Activated T-cell treated with anti-CD3 and anti-CD28 coated beads, Interleukin-2, amount 50 U/mL, for 72 hours (primary cell): ENCODE measurements at places on chromosomes 6 and 20. TPM values are rescaled to one million over a fixed set of nuclear protein-coding genes. Genes with fewer than 3 reads are reported as not detected.

- H3K27me3 ChIP-seq = no peaks in the 10 kb centered on the region
- peak; percentile 28 for DNase-seq
- H3K4me1 ChIP-seq = peaks cover 100% of the 10 kb centered on the region
- H3K36me3 ChIP-seq = peaks cover 29% of the 10 kb centered on the region
- peak overlapping the region; percentile 48 for H3K4me3 ChIP-seq
Observed at GRCh38 chr20:31666258-31667042, 28.7 kb downstream of the COX4I2 start.

DNA sequence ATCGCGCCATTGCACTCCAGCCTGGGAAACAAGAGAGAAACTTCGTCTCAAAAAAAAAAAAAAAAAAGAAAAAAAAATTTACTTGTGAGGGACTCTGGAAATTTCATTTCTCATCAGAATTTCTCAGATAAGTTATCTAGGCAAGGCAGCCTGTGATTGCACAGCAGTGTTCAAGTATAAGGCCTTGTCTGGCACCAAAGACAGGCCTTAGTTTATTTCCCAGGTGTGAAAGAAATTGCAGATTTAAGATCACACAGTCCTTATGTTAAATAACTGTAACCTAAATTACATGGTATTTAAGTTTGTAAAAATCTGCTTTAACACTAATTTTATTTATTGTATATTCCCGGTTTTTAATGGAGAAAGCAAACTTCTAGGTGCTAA lies 34.8 kb downstream of the HFE start:
- H3K4me1 ChIP-seq = peaks cover 32% of the 10 kb centered on the region
- H3K27ac ChIP-seq = peak overlapping the region; percentile 98
- peak overlapping the region; percentile 99 for H3K4me3 ChIP-seq
- H3K36me3 ChIP-seq = peaks cover 23% of the 10 kb centered on the region
- no peak for DNase-seq

- no peaks in the 10 kb centered on the region for H3K27me3 ChIP-seq
- H3K4me1 ChIP-seq = peaks cover 12% of the 10 kb centered on the region
- H3K36me3 ChIP-seq = peaks cover 2% of the 10 kb centered on the region
- no peak for DNase-seq
- H3K4me3 ChIP-seq = no peak overlapping the region
Observed at GRCh38 chr6:141467881-141468280, 664.8 kb upstream of the GJE1 start.

DNA sequence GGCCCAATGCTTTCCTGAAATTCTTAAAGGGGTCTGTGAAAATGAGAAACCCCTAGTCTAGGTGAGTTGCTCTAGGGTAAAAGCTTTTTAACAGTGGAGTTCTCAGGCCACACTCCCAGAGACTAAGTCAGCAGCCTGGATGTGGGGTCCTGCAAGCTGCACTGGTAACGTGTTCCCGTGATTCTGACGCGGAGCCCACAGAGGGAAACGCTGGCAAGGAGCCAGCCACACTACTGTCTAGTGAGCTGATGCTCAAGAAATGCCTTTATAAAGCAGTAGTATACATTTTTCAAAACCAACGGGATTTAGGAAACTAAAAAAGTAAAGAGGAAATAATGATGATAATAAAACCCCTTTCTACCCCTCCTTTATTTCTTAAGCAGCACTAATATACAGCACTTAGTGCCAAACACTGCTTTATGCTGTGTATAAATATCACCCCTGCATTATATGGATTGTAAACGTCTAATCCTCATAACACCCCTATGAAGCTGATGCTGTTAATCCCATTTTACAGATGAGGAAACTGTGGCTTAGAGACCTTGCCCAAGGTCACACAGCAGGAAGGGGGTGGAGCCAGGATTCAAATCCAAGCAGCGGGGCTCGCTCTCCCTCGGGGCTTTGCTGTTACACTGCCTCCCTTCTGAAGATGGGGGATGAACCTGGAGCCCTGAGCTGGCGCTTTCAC lies 25.0 kb downstream of the KCNK15 start:
- H3K4me3 ChIP-seq = no peak overlapping the region

DNA sequence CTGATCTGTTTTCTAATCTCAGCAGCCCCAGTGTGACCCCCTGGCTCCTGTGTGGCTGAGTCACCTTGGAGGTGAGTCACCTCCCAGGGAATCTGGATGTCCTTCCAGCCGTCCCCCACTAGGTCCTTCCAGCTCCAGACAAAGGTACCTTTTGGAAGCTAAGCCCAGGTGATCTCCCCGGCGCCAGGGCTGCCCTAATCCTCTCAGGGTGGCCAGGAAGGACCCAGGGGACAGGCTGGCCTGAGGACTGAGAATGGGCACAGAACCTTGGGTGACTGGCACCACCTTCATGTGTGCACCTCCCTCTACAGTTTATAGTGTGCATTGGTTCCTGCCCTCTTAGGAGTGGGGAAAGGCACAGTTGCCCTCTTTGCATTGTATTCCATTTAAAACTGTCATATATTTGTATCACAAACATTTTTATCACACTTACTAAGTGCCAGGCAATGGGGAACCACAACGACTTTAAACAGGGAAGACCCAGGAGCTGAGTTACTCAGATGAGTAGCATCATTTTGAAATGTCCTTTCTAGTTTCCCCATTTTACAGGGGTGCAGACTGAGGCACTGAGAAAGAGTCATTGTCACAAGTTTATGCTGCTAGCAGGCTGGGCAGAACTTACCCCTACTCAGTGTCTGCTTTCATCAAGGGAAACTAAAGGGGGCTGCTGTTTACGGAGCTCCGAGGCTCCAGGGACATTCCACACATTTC lies 2.6 kb upstream of the BPIFB4 start:
- peak; percentile 21 for DNase-seq
- no peak overlapping the region for H3K27ac ChIP-seq
- H3K27me3 ChIP-seq = no peaks in the 10 kb centered on the region
- H3K36me3 ChIP-seq = no peaks in the 10 kb centered on the region

DNA sequence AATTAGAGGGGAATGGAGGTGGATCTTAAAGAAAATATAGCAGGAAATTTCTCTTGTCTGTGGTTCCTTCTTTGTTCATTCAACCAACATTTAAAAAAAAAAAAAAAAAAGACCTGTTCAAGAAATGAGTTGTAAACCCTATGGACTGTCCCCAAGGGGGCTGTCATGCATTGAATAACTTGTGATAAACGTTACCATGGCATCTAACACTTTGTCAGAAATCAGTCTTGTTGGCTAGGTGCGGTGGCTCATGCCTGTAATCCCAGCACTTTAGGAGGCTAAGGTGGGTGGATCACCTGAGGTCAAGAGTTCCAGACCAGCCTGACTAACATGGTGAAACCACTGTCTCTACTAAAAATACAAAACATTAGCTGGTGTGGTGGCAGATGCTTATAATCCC lies 381.7 kb downstream of the BCKDHB start:
- DNase-seq = no peak
- no peak overlapping the region for H3K27ac ChIP-seq
- no peak overlapping the region for H3K4me3 ChIP-seq
- no peaks in the 10 kb centered on the region for H3K27me3 ChIP-seq

DNA sequence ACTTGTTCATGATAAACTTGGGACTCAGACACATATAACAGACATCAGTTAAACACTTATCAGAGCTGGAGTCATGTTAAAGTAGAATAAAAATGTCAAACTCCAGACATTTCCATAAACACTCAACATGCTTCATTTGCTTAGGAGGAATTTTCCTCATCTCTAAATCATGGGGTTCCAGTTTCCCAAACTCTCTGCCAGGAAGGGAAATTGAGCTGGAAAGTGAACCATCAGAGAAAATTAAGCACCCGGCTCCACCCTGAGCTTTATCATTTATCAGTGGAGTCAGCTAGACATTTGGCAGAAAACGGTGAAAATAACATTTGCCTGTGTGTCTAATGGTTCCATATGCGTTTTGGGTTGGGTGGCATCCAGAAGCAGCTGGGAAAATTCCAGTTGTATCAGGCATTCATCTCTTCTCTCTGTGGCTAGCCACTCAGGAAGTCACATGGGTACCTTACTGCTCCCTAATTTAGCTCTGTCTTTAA lies 25.3 kb upstream of the ZNFX1 start:
- DNase-seq = no peak
- H3K4me1 ChIP-seq = peaks cover under 1% of the 10 kb centered on the region
- H3K27me3 ChIP-seq = no peaks in the 10 kb centered on the region
- H3K36me3 ChIP-seq = no peaks in the 10 kb centered on the region

- H3K27ac ChIP-seq = no peak overlapping the region
- H3K4me1 ChIP-seq = peaks cover 12% of the 10 kb centered on the region
- H3K4me3 ChIP-seq = no peak overlapping the region
- H3K36me3 ChIP-seq = no peaks in the 10 kb centered on the region
- no peaks in the 10 kb centered on the region for H3K27me3 ChIP-seq
Observed at GRCh38 chr6:109660526-109661320, 30.3 kb downstream of the AK9 start.

GRCh38 chr20:49400410-49400809 lies 82.1 kb downstream of the KCNB1 start:
- no peaks in the 10 kb centered on the region for H3K36me3 ChIP-seq
- no peak overlapping the region for H3K4me3 ChIP-seq
- peaks cover 16% of the 10 kb centered on the region for H3K27me3 ChIP-seq
- H3K4me1 ChIP-seq = no peaks in the 10 kb centered on the region
- no peak for DNase-seq

GRCh38 chr6:147561726-147562125 lies 53.2 kb downstream of the SAMD5 start:
- no peaks in the 10 kb centered on the region for H3K4me1 ChIP-seq
- DNase-seq = no peak
- no peak overlapping the region for H3K4me3 ChIP-seq

COL12A1 gene
- not detected for total RNA-seq

DNA sequence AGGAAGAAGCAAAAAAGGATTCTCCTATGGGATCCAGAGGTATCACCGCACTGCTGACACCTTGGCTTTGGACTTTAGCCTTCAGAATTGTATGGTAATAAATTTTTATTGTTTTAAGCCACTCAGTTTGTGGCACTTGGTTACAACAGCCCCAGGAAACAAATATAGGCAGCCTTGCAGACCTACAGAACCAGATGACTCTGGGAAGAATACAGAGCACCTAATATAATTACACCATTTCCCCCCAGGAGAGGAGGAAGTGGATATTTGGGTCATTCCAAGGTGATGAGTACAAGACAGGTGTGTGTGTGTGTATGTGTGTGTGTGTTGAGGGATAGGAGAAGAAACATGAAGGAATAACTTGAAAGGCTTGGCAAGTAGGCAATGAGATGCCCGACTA lies 84.2 kb upstream of the ENPP5 start:
- no peaks in the 10 kb centered on the region for H3K27me3 ChIP-seq
- DNase-seq = no peak
- no peak overlapping the region for H3K27ac ChIP-seq
- no peaks in the 10 kb centered on the region for H3K36me3 ChIP-seq
- no peaks in the 10 kb centered on the region for H3K4me1 ChIP-seq

DNA sequence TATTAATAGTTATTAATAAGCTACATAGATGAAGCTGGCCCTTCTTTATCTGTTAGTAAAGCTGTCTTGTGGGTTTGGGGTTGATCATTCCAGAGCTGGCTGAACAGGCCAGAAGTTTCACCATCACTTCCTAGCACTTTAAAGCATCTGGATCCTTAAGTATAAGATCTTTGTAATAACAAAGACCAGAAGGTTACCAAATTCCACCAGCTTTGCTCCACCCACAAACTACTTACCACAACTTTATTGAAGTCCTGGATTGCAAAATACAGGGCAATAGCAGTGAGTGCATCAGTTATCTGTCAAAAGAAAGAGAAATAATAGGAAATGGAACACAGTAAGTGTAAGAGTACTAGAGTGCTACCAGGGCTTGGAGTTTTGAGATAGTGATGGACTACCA lies 33.0 kb downstream of the PIGU start:
- peaks cover 2% of the 10 kb centered on the region for H3K36me3 ChIP-seq
- H3K4me3 ChIP-seq = no peak overlapping the region
- H3K27ac ChIP-seq = no peak overlapping the region
- H3K27me3 ChIP-seq = no peaks in the 10 kb centered on the region

PPP1R14C gene
- total RNA-seq = 1.8 TPM

GRCh38 chr6:151096691-151097606 lies 142.8 kb upstream of the AKAP12 start:
- no peaks in the 10 kb centered on the region for H3K27me3 ChIP-seq
- H3K36me3 ChIP-seq = peaks cover 20% of the 10 kb centered on the region
- H3K27ac ChIP-seq = peak overlapping the region; percentile 76
- DNase-seq = no peak
- peaks cover 17% of the 10 kb centered on the region for H3K4me1 ChIP-seq

DNA sequence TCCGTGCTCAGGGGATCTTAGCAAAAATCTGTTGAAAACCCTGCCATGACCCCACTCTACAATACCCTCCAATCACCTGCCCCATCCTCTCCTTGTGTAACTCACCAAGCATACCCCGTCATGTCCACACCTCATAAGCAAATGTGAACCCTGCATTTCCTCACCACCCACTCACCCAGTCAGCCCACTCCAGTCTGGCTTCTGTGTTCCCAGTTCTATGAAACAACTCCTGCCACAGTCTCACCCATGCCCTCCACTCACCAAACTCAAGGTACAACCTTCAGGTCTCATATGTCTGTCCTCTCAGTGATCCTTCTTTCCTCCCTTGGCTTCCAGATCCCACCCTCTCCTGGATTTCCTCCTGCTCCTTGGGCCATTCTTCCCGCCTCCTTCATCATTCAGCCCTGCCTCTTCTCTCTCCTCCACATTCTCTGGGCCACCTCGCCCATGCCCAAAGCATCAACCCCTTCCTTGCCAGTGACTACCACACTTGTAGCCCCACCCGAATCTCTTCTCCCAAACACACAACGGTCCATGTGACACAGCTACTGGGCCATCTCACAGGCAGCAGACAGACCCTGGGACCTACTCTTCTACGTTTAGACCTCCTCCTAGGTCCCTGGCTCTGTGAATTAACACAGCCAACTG lies 8.8 kb downstream of the DDRGK1 start:
- peaks cover 17% of the 10 kb centered on the region for H3K36me3 ChIP-seq
- peak overlapping the region; percentile 13 for H3K27ac ChIP-seq
- peaks cover 11% of the 10 kb centered on the region for H3K4me1 ChIP-seq
- DNase-seq = no peak

MYO6 gene
- 6.6 TPM for total RNA-seq

PXDC1 gene
- 0.94 TPM for total RNA-seq

PTGIS gene
- 1.8 TPM for total RNA-seq

- peaks cover 26% of the 10 kb centered on the region for H3K27me3 ChIP-seq
- peak overlapping the region; percentile 46 for H3K4me3 ChIP-seq
- DNase-seq = peak; percentile 27
- peaks cover 4% of the 10 kb centered on the region for H3K36me3 ChIP-seq
- peak overlapping the region; percentile 55 for H3K27ac ChIP-seq
Observed at GRCh38 chr20:26209171-26209941, 512.7 kb upstream of the ZNF337 start.

DNA sequence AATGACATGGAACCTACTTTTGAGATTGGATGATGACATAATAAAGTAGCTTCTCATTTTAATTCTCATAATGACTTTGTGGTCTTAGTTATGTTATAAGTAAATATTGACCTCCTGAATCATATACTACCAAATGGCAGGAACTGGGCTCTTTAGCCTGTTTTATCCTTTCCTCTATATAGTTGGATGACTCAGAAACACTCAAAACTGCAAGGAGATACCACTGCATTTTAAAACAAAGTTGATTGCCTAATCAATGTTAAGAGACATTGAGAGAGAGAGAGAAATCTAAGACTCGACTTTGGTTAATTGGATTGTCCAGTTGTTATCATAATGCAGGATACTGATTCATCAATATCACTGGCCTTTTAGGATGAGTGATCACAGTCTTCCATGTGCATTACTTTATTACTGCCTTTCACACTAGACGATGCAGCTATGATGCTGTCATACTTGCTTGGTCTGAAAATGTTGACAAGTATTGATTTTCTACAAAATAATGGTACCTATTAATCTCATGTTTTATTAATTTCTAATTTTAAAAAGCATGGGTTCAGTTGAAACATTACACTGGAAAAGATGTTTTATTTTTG lies 320.0 kb downstream of the NKAIN2 start:
- DNase-seq = no peak
- no peaks in the 10 kb centered on the region for H3K27me3 ChIP-seq
- H3K36me3 ChIP-seq = no peaks in the 10 kb centered on the region
- H3K27ac ChIP-seq = no peak overlapping the region
- H3K4me1 ChIP-seq = no peaks in the 10 kb centered on the region

IMPG1 gene
- not detected for total RNA-seq
